Naive thymus-derived CD4-positive, alpha-beta T cell (primary cell): ENCODE measurements at places on chromosomes 5 and 9. TPM values are rescaled to one million over a fixed set of nuclear protein-coding genes. Genes with fewer than 3 reads are reported as not detected.

AFF4 gene
- 30.6 TPM for polyA plus RNA-seq

C5orf58 gene
- polyA plus RNA-seq = 2.0 TPM

GALNT12 gene
- 4.3 TPM for polyA plus RNA-seq

PRELID2 gene
- 0.64 TPM for polyA plus RNA-seq

PRDM9 gene
- not detected for polyA plus RNA-seq

DMGDH gene
- 0.35 TPM for polyA plus RNA-seq

GRIN1 gene
- polyA plus RNA-seq = not detected

CDX1 gene
- not detected for polyA plus RNA-seq

SARDH gene
- 11.0 TPM for polyA plus RNA-seq

PPP2R2B gene
- polyA plus RNA-seq = 0.17 TPM

PRKAA1 gene
- 49.2 TPM for polyA plus RNA-seq

FGF1 gene
- polyA plus RNA-seq = not detected

ANKHD1 gene
- 87.1 TPM for polyA plus RNA-seq

SLC6A7 gene
- polyA plus RNA-seq = not detected

SIL1 gene
- polyA plus RNA-seq = 10.6 TPM

DRD1 gene
- not detected for polyA plus RNA-seq

CTNND2 gene
- not detected for polyA plus RNA-seq

PCDHB7 gene
- not detected for polyA plus RNA-seq

SLC36A3 gene
- polyA plus RNA-seq = not detected

PCDH12 gene
- 0.29 TPM for polyA plus RNA-seq

CCL19 gene
- not detected for polyA plus RNA-seq

ZNF300 gene
- polyA plus RNA-seq = 0.58 TPM

ST8SIA4 gene
- 6.7 TPM for polyA plus RNA-seq

TLX3 gene
- polyA plus RNA-seq = not detected

DAB2IP gene
- not detected for polyA plus RNA-seq

PCDHGA6 gene
- polyA plus RNA-seq = not detected

HAVCR1 gene
- polyA plus RNA-seq = 4.6 TPM

IFNK gene
- polyA plus RNA-seq = not detected

CCNG1 gene
- polyA plus RNA-seq = 154 TPM
